ENCODE measurements at places on chromosomes 6 and 20.

DNA sequence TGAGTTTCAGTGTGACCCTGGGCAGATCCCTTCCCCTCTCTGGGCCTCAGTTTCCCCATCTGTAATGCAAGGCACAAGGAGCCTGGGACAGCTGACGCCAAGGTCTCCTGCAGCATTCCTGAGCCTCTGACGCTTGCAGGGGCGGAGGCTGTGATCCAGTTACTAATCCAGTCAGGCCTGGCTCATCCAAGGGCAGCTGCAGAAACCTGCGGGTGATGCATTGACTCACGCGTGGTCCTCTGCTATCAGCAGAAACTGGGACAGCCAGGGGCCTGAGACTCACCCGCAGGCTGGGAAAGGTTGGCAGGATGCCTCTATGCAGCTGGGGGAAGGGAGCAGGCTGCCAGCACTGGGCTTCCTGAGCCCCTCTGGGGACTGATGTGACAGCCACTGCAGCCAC lies 65.0 kb upstream of the SIRPA start:
- DNase-seq: no peak

DNA sequence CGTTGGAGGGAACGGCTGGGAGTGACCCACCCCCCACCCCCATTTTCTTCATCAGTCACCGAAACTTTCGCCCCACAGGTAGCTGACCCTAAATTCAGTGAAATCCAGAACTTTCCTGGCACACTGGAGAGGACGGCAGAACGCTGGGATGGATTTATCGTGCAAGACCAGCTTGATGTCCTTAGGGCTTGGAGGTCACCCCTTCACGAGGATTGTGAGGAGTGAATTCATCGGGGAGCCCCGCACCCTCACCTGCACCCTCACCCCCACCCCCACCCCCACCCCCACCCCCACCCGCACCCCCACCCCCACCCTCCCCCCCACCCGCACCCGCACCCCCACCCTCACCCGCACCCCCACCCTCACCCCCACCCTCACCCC lies 13.3 kb upstream of the TCFL5 start:
- DNase-seq: no peak

- DNase-seq: no peak
These were observed 16.7 kb downstream of the ACOT13 start for GRCh38 chr6:24683297-24684296.

DNA sequence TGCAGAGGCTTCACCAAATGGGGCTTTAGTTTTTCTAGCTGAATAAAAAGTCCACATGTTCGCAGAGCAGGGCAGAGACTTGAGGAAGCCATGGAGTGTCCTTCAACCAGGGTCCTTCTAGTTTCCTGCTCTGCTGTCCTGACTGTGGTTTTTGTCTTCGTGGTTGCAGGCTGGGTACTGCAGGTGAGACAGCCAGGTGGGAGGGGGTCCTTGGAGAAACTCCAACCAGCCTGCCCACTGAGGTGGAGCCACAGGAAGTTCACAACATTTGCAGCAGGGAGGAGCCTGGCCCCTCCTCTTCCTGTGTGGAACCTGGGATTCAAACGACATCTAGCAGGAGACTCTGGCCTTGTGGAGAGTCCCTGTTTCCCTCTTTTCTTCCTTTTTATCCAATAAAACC lies 68.8 kb upstream of the MYLIP start:
- DNase-seq: no peak

DNA sequence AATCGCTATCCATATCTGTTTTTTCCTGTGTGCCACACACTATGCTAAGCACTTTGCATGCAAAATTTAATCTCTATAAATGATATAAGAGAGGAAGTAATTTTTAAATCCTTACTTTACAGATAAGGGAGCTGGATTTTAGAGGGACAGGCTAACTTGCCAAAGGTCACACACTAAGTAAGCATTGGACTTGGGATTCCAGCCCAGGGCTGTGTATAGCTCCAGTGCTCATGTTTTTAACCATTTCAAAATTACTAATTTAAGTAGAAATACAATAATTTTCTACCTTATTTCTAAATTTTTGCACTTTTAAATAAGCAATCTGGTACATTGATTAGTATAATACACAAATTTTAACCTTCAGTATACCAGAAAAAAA lies 144.6 kb downstream of the UST start:
- DNase-seq: no peak

GRCh38 chr6:50123688-50124087 lies 74.0 kb upstream of the DEFB112 start:
- DNase-seq: no peak

- DNase-seq: no peak
These were observed 433.2 kb downstream of the CD83 start for GRCh38 chr6:14550822-14551221.

DNA sequence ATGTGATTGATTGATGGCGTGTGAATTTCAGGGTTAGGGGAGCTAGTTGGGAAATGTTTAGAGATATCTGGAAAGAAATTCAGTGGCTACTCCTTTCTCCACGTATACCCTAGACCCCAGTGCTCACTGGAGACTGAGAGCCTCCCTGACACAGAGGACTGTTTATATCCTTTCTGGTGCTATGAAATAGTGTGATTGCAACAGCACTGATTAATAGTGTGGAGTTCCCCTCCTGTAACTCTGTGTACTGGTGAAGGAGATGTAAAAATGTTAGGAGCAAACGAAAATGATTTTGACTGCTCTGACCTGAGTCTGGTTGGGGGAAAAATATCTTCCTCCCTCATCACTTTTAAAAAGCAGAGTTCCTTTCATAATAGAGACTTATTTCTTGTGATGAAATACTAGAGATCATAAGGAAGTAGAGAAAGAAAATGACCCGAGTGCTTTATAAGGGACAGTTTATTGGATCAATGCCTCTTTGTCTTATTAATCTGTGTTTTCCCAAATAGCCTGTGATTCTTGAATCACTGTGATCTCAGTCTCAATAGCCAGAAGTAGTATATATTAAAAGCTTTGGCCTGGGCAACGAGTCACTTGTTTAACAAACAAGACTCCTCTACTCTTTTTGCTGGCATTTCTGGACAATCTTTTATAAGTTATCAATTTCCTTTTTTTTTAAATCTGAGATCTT lies 92.3 kb downstream of the RNF182 start:
- DNase-seq: no peak

- no peak for DNase-seq
These were observed 171.3 kb downstream of the GRM1 start for GRCh38 chr6:146200176-146200575.

DNA sequence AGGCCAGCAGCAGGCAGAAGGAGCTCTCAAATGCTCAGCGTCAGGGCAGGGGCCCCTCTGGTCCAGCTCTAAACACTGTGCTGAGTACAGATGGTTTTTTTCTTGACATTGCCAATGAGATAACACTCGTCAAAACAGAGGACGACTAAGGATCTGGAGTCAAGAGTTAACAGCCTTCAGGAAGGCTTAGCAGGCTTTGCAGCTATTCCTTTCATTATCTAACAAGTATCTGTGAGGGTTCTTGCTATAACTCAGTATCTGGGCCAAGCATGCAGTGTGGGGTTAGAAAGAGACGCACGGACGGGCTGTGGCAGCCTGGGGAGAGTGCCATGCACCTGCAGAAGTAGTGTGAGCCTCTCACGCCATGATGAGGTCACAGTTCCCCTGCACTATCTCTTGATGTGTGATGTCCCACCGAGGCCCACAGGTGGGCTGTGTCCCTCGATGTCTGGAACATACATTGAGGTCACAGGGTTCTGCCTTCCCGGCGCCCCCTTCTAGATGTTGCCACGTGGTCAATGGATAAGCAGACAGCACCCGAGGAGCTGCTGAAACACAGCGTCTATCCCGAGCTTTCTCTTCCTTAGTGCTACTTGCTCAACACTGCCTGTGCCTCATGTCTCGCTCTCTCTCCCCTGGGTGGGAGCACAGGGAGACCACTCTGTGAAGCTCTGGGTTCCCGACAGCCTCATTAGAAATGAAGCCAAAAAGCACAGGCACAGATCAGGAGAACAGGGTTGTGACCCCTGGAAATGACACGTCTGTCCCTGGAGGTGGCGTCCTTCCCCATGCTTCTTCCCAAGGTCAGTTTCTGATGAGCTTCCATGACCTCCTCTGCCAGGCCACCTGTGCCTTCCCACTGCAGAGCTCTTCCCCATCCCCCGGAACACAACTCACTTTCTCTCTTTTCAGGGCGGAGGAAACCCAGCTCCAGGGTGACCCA lies 85.5 kb upstream of the RPS6KA2 start:
- no peak for DNase-seq

DNA sequence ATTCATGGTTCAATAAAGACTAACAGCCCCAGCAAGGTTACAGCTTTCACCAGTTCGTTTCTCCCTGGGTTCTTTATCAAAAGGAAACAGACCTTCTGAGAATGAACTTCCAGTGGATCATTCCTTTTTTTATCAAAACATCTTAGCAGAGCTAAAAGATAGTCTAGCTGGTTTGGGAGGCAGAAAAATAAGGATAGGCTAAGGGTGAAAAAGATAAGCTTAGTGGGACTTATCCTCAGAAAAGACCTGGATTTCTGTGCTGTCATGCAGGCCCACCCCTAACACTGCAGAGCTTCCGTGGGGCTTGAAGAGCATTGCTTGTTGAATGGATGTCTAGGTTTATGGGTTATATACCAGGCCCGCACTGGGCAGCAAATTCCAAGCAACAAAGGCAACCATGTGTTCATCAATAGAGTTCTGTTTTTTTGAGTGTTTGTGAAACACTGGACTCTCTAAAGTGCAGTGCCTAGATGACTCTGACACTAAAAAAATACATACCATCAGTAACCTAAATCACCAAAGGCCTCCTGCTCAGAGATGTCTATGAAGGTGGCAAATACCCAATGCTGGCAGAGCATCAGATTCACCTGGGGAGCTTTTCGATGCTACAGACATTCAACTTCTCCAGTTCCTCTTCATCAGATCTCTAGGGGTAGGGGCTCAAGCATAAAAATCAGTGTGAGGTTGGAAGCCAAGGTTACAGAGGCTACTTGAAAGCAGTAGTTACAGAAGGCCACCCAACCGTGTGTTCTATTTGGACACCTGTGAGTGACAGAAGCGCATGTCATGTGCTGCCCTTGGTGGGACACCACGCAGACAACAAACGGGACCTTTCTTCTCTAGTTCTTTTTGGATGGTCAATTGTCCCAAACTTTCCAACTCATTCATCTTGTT lies 53.0 kb downstream of the TNFAIP3 start:
- no peak for DNase-seq

- DNase-seq: no peak
These were observed 20.6 kb upstream of the REV3L start for GRCh38 chr6:111503660-111504059.

DNA sequence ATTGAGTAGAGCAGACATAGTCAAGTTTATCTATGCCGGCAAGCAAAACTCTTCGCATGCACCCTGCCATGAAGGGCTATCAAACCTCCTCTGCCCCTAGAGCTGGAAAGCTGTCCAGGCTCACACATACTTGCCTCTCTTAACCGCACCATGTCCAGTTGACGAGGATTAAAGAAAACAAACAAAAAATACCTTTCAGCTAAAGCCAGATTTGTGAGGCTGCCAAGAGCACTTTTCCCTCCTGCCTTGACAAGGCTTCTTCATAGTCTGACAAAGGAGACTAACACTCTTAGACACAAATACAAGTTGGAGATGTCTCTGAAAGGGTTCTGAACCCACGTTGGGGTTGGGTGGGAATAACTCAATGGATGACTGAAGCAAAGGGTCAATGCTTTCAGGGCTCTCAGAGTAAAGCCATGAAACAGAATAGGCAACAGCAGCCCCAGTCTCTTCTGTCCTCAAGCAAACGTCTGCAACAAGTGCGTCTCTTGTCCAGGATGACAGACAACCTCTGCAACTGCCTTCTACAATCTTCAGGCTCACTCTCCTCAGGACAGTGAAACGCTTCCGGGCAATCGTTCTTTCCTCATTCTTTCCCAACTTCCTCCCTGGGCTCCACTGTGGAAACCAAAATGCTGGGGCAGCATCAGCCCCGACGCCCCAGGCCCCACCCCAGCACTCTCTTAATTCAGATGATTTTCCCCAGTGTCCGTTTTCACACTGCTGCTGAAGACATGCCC lies 57.8 kb downstream of the AGPAT4 start:
- no peak for DNase-seq

DNA sequence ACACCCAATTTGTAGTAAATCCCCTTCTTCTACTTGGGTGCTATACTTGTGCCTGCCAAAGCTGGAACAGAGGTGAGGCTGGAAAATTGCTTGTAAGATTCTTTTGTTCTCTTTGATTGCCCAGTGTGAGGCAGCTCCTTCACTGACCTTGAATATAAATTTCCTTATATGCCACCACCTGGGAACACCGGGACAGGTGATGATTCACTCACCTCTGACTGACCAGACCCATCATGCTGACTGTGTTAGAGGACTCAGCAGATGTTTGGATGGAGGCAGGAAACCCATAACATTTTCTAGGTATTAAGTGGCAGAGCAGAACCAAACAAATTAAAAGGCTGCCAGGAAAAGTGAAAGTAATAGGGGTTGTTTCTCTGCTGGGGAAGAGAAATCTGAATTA lies 120.9 kb downstream of the GRM1 start:
- no peak for DNase-seq

GRCh38 chr6:134177236-134177635 lies 124.8 kb upstream of the SLC2A12 start:
- no peak for DNase-seq

GRCh38 chr6:88780714-88781389 lies 182.6 kb downstream of the RNGTT start:
- no peak for DNase-seq

- DNase-seq: no peak
These were observed 53.6 kb downstream of the MAP3K5 start for GRCh38 chr6:136738692-136739057.

Data from suprapubic skin (tissue), 4 donors.